Fibroblast of pulmonary artery (primary cell): ENCODE measurements at places on chromosomes 4 and X.
A peak's percentile ranks its signal among the peaks of the same experiment; 100 is the strongest.

DNA sequence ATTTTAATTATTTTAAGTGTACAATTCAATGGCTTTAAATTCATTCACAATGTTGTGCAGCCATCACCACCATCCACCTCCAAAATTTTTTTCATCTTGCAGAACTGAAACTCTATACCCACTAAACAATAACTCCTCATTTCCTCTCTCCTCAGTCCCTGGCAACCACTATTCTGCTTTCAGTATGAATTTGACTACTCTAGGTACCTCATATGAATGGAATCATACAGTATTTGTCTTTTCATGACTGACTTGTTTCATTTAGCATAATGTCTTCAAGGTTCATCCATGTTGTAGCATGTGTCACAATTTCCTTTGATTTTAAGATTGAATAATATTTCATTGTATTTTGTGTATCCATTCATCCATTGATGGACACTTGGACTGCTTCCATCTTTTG, 46.9 kb downstream of the KIF4A start:
- no peak for DNase-seq

DNA sequence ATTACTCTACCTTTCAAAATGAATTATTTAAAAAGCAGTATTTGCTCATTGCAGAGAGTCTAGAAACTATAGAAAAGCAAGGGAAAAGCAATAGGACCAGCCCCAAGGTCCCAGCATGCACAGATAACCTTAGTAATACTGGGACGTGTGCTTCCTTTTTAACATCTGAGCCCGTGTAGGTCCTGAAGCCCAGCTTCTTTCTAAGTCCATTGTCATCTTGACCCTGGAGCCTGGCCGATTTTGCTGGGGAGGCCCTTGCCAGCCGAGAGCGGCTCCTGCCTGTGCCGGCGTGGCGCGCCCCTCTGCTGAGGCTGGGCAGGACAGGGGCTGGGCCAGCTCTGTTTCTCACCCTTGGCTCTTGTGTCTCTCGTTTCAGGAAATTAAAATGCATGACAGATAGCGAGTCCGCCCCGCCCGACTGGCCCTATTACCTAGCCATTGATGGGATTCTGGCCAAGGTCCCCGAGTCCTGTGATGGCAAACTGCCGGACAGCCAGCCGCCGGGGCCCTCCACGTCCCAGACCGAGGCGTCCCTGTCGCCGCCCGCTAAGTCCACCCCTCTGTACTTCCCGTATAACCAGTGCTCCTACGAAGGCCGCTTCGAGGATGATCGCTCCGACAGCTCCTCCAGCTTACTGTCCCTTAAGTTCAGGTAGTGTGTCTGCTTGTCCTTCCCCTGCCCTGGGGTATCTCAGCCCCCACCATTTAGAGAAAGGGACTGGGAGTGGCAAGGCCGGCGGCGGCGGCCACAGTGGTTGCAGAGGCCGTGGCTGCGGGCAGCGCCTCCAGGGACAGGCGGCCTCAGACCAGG, 4.1 kb downstream of the MSANTD1 start:
- DNase-seq, result no peak

DNA sequence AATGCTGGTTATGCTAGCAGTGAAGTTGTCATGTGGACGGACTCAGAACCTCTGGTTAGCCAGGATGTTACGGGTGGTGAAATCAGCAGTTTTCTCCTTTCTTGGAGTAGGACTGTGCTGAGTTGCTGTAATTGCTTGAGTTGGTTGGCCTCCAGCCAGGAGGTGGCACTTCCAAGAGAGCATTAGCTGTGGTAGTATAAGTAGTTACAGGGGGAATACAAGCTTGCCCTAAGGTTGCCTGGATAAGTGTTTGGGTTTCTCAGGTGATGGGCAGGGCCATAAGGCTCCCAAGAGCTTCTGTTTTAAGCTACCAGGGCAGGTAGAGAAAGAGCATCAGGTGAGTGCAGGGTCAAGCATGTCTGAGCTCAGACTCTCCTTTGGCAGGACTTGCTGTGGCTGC, 103.0 kb downstream of the ZNF518B start:
- no peak for DNase-seq

DNA sequence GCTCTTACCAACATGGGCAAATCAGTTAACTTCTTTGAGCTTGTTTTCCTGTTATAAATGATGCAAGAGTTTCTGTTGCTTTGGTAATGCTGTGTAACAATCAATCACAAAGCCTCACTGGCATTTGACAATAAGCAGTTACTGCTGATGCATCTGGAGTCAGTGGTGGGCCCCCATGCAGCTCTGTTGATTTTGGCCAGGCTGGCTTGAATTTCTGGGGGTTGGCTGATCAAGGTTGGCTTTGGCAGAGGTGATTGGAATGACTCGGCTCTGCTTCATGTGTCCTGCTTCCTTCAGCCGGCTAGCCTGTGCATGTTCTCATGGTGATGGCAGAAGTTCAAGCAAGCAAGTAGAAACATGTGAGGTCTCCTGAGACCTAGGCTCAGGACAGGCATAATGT, 90.4 kb downstream of the PHEX start:
- DNase-seq, result peak; percentile 60

- DNase-seq, result no peak
Observed at GRCh38 chr4:140141210-140141835, 12.7 kb downstream of the MAML3 start.

DNA sequence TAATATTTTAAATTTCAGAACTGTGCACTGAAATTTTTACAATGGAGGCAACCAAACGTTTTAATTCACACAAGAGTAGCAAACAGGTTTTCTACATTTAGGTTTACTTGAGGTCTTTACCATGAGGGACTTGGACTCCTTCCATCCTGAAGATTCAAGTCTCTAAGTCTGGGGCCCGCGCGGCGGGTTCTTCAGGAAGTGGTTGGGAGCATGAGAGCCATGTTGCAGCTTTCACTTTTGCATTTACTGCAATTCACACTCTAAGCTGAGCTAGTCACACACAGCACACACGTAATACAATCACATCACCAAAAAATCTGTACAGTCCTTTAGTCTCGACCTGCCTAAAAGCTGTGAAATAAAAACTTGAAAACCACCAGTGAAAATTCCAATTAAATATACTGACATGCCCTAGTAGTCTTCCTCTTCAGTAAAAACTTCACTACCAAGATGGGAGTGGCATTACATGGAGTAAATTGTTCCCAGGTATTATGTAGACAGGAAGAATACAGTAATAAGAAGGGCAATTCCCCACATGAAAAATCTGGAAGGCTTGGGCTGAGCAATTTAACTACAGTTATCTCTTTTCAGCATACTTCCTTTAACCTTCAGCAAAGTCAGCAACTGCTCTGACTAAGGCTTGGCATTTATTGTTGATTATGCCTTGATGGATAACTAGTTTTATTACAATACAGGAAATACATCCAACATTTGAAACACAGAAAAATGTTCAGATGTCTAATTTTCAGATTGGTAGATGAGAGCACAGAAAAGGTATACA, 571.1 kb upstream of the DIPK2B start:
- DNase-seq, result peak; percentile 55

GRCh38 chr4:97027728-97028410, 1115.4 kb downstream of the STPG2 start:
- no peak for DNase-seq

GRCh38 chr4:21986307-21986706, 37.7 kb upstream of the KCNIP4 start:
- no peak for DNase-seq

GRCh38 chr4:112735474-112735951, 98.6 kb downstream of the LARP7 start:
- no peak for DNase-seq

GRCh38 chr4:159305129-159305528, 202.2 kb downstream of the RAPGEF2 start:
- no peak for DNase-seq

GRCh38 chr4:87377816-87378215, 13.2 kb downstream of the HSD17B11 start:
- no peak for DNase-seq

- DNase-seq, result no peak
Observed at GRCh38 chrX:141133272-141133671, 43.7 kb downstream of the LDOC1 start.

DNA sequence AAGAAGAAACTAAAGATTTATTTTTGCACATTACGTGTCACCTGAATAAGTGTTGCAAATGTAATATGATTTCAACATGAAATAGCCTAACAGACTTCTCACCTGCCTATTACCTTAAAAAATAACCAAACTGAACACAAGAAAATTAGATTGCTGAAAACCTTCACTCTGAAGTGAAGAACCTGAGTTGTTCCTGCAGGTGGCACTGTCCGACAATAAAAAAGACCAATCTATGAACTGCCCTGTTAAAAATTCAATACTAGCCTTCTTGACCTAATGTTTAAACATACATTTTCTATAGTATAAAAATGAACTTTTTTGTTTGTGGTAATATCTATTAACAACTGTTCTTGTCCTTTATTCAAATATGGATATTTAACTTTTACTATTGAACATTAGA, 69.2 kb upstream of the PNPLA4 start:
- DNase-seq, result peak; percentile 49

DNA sequence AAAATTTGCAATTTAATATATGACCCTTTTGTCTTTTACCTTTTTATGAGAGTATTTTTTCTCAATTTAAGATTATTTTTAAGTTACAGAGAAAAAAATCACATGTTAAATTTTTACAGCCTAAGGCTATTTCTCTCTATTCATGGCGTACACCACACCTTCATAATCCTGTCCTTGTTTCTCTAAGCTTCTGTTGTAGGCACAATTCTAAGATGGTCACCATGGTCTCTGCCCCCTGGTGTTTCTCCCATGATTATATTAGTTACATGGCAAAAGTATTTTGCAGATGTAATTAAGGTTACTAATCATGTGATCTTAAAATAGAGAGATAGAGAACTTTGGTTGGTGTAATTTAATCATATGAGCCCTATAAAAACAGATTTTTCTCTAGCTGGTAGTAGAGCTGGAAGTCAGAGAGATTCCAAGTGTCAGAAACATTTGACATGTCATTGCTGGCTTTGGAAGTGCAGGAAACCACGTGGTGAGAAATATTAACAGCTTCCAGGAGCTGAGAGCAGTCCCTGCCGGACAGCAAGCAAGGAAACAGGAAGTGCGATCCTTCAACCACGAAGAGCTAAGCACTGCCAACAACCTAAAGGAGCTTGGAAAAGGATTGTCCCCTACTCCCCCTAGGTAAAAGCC, 89.8 kb downstream of the EIF4E start:
- peak; percentile 90 for DNase-seq

GRCh38 chr4:74317616-74318246, 9.5 kb downstream of the EPGN start:
- peak; percentile 75 for DNase-seq

GRCh38 chr4:105586638-105587328, 34.4 kb downstream of the ARHGEF38 start:
- DNase-seq, result no peak

GRCh38 chr4:169252339-169253112, 18.2 kb downstream of the SH3RF1 start:
- DNase-seq, result peak; percentile 77

DNA sequence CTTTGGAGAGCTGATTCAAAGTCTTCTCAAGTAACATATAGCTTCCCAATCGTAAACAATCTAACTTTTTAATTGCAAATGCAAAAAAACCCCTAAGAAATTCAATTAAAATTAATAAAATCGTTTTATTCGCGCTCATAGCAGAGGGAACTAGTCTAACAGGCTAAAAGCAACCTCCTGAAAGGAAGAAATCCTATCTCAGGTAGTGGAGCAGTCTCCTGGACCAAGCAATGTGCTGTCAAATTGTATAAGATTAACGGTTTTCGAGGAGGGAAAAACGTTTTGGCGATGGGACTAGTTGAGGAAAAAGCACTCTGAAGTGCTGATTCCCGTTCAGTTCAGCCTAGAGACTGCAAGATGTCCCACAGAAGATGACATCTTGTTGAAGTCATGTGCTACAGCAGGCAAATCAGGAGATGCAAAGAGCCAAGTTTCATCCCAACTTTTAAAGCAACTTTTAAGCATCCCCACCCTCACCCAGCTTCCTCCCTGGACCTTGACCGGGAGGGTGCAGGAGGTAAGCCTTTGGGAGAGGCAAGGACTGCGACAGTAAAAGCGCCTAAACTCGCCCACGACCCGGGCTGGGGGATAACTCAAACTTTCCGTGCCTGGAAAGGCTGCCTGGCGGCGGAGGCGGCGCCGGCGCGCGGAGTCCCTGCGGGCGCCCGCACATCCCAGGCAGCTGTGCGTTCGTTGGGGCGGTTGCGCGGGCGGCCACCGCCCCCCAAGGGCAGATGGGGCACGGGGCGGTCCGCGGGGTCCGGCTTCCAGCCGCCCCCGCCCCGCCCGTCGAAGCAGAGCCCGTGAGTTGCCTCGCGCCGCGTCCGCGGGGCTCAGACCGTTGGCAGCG, 784 bp downstream of the MAP7D3 start:
- no peak for DNase-seq

- no peak for DNase-seq
Observed at GRCh38 chrX:42090395-42090794, 167.0 kb upstream of the CASK start.

DNA sequence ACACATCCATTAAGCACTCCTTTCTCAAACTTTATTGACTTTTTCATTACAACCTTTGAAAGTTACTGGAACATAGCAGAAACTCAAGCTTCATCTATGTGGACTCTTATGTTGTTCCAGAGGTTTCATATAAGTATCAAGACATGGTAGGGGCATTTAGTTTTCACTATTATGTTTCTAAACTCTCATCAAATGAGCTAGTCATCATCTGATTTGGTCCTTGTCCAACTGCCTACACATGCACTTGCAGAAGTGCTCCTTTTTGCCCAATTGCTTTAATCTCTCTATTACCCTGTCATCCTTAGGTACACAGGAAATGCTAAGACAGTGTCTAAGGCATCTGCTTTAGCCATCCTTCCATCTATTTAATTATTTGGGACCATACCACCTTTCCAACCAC, 42.2 kb upstream of the EPGN start:
- DNase-seq, result no peak

DNA sequence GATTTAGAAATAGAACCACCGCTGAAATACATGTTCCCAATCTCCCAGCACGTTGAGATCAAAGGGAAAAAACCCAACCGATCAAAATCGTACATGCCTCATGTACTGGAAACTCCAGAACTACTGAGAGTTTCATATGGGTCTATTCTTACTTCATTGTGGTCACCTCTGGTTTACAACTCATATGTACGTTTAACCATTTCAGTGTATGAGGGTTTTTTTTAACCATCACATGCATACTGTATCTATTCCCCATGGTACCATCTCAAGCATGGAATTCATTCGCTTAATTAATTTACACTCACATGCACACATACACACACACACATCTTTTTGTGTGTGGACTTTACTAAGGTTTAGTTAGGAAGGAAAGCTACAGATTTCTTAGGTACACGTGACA, 46.0 kb upstream of the CLNK start:
- DNase-seq, result no peak

DNA sequence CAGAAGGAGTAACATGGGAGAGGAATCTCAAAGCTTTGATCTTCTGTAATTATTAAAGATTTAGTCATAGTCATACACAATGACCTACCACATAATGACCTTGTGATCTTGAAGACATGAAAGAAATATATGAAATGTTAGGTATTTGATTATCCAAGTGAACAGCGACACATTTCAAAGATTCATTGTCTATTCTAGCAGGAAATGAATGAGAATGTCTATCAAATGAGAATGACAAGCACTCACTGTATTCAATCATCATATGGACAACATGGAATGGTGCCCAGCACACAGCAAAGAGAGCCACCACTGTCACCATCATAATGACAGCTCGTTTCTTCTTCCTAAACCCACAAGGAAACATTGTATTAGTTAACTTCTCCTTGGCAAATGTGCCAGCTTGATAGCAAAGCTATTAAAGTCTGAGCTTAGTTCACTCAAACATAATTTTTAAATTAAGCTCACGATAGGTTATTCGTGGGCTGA, 50.6 kb downstream of the QRFPR start:
- no peak for DNase-seq
